GM10248 (cell line): ENCODE measurements at places on chromosomes 6 and 20.

DNA sequence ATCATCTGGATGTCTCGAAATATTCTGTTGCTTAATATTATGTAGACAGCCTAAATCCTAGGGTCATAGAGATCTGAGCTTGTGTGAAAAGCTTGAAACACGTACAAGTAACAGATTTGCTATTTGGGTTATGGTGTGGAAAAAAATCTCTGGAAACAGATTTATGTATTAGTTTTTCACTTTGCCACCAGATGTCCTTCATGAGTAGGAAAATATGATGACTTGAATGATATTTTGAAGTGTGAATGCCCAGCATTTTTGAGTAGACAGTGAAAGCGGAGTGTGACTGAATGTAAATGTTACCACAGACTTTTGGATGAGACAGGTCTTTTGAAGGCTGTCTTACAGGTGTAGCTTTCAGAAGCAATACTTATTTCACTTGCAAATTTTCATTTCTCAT is 4.2 kb upstream of the BMP6 start:
- peak; percentile 27 for DNase-seq

DNA sequence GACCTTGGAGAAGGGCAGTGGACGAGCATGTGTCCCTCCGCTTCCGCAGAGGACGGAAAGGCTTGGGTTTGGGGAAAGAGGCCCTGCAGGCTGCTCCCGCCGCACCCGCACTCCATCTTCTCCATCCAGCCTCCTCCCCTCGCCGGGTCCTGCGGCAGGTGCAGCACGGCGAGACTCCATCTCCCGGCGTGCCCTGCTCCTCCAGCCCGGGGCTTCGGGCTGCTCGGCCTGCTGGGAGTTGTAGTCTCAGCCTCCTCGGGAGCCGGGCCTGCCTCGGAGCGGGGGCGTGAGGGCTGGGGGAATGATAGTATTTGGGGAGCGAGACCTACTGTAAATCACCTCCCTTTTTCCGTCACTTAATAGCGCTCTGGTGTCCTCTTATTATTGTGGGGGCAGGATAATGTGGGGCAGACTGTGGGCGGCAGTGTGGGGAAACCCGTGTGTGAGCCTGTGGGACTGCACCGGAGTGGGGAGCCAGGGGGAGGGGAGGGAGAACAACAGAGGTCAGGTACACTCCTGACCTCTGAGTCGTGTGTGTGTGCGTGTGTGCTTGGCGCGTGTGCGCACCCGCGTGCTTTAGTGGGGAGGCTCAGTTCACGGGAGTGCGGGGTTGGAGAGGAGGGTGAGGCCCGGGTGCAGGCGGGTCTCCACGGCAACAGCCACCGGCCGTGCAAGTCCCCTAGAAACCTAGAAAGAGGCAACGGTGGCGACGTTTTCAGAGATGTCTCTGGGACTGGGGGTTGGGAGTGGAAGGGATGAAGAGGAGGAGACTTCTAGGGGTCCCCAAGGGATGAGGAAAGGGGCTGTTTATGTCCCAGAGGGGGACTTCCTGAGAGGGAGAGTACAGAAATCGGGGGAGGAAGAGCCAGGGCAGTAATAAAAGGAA is 4.1 kb downstream of the TTBK1 start:
- DNase-seq: peak; percentile 97

- no peak for DNase-seq
Measured at GRCh38 chr6:138387577-138388368, 10.1 kb downstream of the SMIM28 start.

DNA sequence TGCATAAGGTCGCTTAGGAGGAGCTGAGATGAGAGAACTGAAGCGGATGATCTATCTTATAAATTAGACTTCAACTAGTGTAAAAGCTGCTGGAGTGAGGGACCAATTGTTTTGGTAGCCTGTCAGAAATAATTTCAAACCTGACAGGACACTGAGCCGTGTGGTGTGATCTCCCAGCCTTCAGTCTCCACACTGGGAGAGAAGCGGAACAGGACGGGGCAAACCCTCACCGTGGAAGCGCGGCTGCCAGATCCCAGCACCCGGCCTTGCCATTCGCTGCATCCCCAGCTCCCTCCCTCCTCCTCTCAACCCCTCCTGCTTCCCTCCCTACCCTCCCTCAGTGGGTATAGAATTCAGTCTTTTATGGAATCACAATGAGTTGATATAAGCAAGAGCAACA is 900.1 kb upstream of the SLC35B3 start:
- DNase-seq: no peak

DNA sequence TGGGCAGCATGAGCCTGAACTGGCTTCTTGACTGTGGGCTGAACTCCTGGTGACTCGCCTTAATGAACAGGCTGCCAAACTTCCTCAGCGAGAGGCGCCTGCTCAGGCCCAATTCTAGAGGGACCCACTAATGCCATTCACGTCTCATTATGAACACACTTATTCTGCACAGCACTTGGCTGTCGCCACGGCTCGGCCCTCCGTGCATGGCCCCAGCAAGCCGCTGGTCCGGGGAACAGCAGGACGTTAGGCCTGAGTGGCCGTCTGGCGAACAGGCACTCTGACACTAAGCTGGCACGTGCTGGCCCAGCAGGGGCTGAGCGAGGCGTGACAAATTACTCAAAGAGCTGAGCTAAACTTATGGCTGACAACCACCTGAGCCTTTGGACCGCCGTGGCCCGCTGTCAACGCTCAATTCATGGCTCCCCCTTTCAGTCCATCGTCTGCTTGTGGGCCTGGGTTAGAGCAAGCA is 45.9 kb downstream of the INSM1 start:
- no peak for DNase-seq

DNA sequence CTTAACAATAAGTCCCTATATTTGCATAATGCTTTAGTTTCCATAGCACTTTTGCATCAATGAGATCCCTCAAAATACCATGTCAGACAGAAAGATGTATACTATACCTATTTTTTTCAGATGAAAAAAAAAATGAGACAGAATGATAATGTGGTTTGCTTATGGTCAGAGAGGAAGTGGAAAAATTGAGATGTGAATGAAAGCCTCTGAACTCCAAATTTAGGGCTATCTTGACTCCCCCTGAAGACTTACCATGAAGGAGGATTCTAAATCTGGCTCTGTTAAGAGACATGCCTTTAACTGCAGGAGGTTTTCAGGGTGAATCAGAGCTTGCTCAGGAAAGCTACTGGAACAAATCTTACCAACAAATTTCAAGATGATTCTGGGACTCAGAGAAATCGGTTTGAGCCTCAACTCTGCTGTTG is 176.2 kb downstream of the ISM1 start:
- no peak for DNase-seq

DNA sequence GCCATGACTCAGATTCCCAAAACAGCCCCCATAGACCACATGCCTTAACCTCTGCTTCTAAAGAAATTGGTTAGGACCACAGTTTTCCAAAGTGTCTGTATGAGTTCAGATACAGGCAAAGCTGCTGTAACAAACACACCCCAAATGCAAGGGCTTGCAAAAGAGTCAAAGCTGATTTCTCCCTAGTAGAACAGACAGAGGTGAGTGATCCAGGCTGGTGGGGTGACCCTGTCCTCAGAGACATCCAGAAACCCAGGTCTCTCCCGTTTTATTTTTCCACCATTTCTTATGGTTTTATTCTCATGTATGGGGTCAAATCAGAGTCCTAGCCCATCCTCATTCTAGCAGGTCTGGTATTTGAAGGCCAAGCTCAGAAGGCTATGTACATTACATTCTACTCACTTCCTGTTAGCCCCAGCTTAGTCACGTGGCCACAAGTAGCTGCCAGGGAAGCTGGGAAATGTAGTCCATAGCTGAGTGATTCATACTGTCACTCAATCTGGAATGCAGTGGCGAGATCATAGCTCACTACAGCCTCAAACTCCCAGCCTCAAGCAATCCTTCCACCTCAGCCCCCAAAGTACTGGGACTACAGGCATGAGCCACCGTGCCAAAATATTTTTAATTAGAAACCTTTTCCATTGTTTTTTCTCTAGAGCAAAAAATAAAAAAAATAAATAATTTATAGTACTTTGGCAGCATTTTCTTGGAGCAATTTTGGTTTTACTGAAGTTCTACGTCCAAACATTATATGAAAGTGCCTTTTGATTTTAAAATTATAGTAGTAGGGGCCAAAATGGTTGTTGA is 175.2 kb downstream of the ZMYND8 start:
- DNase-seq: peak; percentile 57

DNA sequence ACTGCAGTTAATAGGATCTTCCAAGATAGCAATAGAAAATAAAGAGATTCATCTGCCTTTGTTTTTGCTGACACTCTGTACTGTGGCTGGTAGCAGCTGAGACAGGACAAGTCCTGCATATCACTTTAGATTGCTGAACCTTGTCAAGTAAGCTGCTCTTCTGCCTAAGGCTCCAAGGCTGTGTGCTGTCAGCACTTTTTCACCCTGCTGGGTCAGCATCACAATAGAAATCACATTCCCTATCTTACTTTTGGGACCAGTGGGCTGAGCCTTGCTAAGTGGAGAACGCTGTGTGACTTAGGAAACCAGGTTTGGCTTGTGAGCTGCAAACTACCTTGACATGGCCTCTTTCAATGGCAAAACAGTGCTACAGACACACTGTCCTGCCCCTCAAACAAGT is 263.9 kb downstream of the FRK start:
- DNase-seq: no peak

DNA sequence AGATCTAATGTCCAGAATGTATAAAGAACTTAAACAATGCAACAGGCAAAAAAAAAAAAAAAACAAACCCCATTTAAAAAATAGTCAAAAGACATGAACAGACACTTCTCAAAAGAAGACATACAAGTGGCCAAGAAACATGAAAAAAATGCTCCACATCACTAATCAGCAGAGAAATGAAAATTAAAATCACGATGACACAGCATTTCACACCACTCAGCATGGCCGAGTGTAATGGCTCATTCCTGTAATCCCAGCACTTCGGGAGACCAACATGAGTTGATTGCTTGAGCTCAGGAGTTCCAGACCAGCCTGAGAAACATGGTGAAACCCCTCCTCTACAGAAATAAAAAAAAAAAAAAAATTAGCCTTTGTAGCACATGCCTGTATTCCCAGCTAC is 701.4 kb upstream of the NRSN1 start:
- no peak for DNase-seq

- no peak for DNase-seq
Measured at GRCh38 chr20:49627329-49627761, 59.4 kb upstream of the PTGIS start.

DNA sequence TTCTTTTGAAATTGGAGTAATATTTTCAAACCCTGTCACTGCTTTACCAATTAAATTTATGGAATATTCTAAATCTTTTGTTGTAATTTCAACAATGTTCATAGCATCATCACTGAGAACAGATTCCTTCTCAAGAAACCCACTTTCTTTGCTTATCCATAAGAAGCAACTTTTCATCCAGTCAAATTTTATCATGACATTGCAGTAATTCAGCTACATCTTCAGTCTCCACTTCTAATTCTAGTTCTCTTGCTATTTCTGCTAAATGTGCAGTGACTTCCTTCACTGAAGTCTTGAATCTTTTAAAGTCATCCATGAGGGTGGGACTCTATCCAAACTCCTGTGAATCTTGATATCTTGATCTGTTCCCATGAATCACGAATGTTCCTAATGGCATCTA is 132.4 kb downstream of the INSM1 start:
- no peak for DNase-seq

DNA sequence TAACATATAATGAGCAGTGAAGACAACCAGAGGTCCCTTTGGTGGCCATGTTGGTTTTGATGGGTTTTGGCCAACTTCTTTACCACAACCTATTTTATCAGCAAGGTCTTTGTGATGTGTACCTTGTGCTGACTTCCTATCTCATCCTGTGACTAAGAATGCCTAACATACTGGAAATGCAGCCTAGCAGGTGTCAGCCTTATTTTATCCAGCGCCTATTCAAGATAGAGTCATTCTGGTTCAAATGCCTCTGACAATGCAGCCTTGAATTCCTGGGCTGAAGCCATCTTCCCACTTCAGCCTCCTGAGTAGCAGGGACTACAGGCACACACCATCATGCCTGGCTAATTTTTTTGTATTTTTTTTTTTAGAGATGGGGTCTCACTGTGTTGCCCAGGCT is 7.8 kb upstream of the TRIM38 start:
- no peak for DNase-seq

GRCh38 chr6:157242791-157243190 is 80.5 kb downstream of the TMEM242 start:
- no peak for DNase-seq

DNA sequence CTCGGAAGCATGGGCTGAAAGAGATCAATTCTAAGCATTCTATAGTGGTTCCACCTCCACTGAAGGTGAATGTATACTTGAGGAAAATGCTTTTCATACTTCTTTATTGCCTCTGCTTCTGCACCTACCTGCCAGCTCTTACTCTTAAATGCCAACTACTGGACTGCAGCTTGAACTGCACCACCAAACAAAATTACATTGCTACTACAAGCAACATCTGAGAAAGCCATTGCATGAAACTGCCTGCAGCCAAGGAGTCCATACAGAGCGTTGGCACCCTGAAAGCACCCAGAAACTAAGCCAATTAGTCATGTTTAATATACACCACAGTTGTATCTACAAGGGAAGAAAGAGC is 440.9 kb downstream of the BTBD3 start:
- no peak for DNase-seq

GRCh38 chr6:151075930-151076555 is 163.7 kb upstream of the AKAP12 start:
- no peak for DNase-seq

- no peak for DNase-seq
Measured at GRCh38 chr6:24718449-24719124, 367 bp downstream of the C6orf62 start.

DNA sequence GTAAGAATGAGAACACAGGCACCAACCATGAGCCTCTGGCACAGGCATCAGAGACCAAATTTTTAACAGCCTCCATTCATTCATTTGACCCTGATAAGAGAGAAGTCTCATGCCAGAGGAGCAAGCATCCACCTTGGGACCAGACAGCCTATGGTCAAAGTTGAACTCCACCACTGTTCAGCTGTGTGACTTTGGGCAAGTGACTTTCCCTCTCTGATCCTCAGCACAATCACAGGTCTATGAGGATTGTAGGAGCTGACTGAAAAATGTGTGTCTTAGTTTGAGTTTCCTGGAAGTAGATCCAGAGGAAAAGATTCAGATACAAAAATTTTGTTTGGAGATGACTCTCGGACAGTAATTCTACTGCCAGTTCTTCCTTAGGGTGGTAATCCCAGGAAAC is 645.1 kb upstream of the DEFB115 start:
- no peak for DNase-seq

- DNase-seq: no peak
Measured at GRCh38 chr20:52748990-52749389, 223.2 kb upstream of the TSHZ2 start.

DNA sequence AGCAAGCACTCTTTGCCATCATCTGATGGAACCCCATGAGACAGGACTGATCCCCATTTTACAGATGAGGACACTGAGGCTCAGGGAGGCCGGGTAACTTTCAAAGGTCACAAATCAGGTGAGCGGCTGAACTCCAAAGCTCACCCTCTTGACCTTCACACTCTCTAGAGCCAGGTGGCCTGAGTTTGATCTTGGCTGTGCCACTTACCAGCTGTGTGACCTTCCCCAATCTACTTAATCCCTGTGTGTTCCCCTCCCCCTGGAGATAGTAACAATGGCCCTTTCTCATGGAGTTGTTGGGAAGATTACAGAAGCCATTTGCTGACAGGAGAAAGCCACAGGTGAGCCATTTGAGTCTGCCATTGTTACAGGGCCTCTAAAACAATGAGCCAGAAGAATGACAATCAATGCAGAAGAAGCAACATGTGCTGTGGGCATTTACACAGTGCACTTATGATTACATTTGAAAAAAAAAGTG is 34.5 kb downstream of the BMP7 start:
- no peak for DNase-seq

- no peak for DNase-seq
Measured at GRCh38 chr6:139019722-139020121, 8.8 kb upstream of the ABRACL start.

- no peak for DNase-seq
Measured at GRCh38 chr6:158437571-158437970, 122.3 kb upstream of the TMEM181 start.

- no peak for DNase-seq
Measured at GRCh38 chr6:95681736-95682135, 104.4 kb downstream of the MANEA start.
